ENCODE measurements at places on chromosomes 5 and 9. TPM values are rescaled to one million over a fixed set of nuclear protein-coding genes. Genes with fewer than 3 reads are reported as not detected.
A peak's percentile ranks its signal among the peaks of the same experiment; 100 is the strongest.

AFAP1L1 gene
- total RNA-seq, result 393 TPM

DRD1 gene
- total RNA-seq, result 0.18 TPM

DPYSL3 gene
- 27.6 TPM for total RNA-seq

QRFP gene
- not detected for total RNA-seq

TEX48 gene
- not detected for total RNA-seq

MLANA gene
- not detected for total RNA-seq

POU5F2 gene
- 0.64 TPM for total RNA-seq

GRCh38 chr5:54908774-54909525 lies 76.4 kb downstream of the ESM1 start:
- no peaks in the 10 kb centered on the region for H3K4me1 ChIP-seq
- H3K27ac ChIP-seq, result no peak overlapping the region
- no peak for DNase-seq
- H3K27me3 ChIP-seq, result no peaks in the 10 kb centered on the region

GRCh38 chr9:73200694-73201452 lies 49.2 kb downstream of the ANXA1 start:
- H3K27ac ChIP-seq, result no peak overlapping the region
- H3K36me3 ChIP-seq, result no peaks in the 10 kb centered on the region
- no peaks in the 10 kb centered on the region for H3K27me3 ChIP-seq

GRCh38 chr5:39441838-39442237 lies 17.1 kb upstream of the DAB2 start:
- peaks cover 1% of the 10 kb centered on the region for H3K27me3 ChIP-seq
- DNase-seq, result no peak
- H3K4me3 ChIP-seq, result no peak overlapping the region
- H3K36me3 ChIP-seq, result no peaks in the 10 kb centered on the region

GRCh38 chr9:113590991-113591898 lies 127.7 kb downstream of the RGS3 start:
- peaks cover 18% of the 10 kb centered on the region for H3K27me3 ChIP-seq
- peak; percentile 91 for DNase-seq
- peaks cover 75% of the 10 kb centered on the region for H3K4me1 ChIP-seq
- H3K36me3 ChIP-seq, result peaks cover 20% of the 10 kb centered on the region
- H3K4me3 ChIP-seq, result peak overlapping the region; percentile 77

- no peaks in the 10 kb centered on the region for H3K27me3 ChIP-seq
- H3K36me3 ChIP-seq, result no peaks in the 10 kb centered on the region
- peaks cover 21% of the 10 kb centered on the region for H3K4me1 ChIP-seq
- DNase-seq, result no peak
- H3K4me3 ChIP-seq, result no peak overlapping the region
Measured at GRCh38 chr9:4148751-4149150, 151.1 kb downstream of the GLIS3 start.

GRCh38 chr5:143946837-143947236 lies 134.9 kb downstream of the HMHB1 start:
- H3K27me3 ChIP-seq, result no peaks in the 10 kb centered on the region
- DNase-seq, result no peak
- no peak overlapping the region for H3K4me3 ChIP-seq

GRCh38 chr5:31863991-31864411 lies 225.1 kb downstream of the PDZD2 start:
- DNase-seq, result no peak
- H3K27me3 ChIP-seq, result peaks cover 10% of the 10 kb centered on the region
- H3K36me3 ChIP-seq, result peaks cover 31% of the 10 kb centered on the region
- peak overlapping the region; percentile 72 for H3K27ac ChIP-seq
- H3K4me1 ChIP-seq, result peaks cover 57% of the 10 kb centered on the region

- H3K36me3 ChIP-seq, result no peaks in the 10 kb centered on the region
- DNase-seq, result no peak
- H3K4me3 ChIP-seq, result no peak overlapping the region
- H3K27me3 ChIP-seq, result no peaks in the 10 kb centered on the region
Measured at GRCh38 chr5:119021149-119021732, 32.9 kb upstream of the DTWD2 start.

GRCh38 chr5:96957254-96958049 lies 21.6 kb downstream of the LNPEP start:
- H3K27ac ChIP-seq, result no peak overlapping the region
- H3K4me3 ChIP-seq, result no peak overlapping the region
- peaks cover 9% of the 10 kb centered on the region for H3K4me1 ChIP-seq
- H3K36me3 ChIP-seq, result no peaks in the 10 kb centered on the region
- no peak for DNase-seq

All from endothelial cell (in vitro differentiated cells).